ENCODE measurements at places on chromosomes 7 and 10.

DNA sequence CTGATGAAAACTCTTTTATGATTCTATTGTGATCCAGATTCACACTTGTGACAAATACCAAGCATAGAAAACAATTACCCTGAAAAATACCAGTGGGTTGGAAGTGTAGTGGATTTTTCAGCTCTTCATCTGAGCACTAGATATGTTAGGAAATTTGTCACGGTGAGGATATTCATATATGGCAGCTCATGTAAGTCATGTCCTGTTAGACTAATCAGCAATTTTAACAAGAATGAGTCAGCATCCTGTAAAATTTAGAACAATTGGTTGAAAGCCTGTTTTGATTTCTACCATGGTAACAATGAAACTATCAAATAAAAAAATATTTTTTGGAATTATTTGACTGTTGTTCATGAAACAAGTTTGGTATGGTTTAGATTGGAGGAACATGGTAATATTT lies 334.3 kb downstream of the CACNA2D1 start:
- DNase-seq: no peak

DNA sequence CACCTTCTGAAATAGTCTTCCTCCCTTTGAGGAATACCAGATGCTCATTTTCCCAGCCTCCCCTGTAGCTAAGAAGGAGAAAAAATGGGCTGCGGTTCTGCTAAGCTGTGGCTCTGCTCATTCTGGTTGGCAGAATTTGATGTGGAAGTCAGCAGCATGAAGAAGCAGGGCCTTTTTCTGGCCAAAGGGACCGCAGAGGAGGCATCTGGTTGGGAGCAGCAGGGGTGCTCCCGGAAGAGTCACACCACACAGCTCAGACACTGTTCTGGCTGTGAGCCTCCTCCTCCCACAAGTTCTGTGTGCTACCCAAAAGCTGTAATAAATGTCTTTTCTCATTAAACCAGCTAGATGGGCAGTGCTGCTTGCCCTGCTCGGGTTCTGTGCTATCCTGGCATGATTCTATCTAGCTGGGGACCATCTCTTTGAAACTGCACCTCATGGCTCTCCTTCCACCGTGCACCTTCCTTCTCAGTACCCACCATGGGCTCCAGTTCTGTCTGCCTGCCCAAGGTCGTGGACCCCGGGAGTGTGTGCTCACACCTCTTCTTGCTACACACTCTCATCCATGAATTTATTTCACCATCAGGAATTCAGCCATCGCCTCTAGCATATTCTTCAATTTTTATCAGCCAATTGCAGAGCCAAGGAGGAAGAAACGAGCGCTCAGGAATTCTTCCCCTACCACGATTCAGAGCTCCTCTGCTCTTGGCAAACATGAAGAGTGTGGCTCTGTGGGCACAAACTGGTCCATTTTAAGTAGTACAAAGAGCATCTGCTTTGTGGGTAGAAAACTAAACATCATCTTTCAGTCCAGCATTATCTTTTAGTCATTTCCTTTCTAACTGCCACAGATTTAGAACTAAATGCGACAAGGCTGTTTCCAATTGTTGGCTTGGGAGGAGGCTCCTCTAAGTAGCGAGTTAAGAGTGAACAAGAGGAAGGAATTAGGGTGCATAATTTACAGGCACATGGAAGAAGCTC lies 76.9 kb downstream of the FAM171A1 start:
- no peak for DNase-seq

- no peak for DNase-seq
Observed at GRCh38 chr10:80144067-80144695, 11.7 kb downstream of the PLAC9 start.

DNA sequence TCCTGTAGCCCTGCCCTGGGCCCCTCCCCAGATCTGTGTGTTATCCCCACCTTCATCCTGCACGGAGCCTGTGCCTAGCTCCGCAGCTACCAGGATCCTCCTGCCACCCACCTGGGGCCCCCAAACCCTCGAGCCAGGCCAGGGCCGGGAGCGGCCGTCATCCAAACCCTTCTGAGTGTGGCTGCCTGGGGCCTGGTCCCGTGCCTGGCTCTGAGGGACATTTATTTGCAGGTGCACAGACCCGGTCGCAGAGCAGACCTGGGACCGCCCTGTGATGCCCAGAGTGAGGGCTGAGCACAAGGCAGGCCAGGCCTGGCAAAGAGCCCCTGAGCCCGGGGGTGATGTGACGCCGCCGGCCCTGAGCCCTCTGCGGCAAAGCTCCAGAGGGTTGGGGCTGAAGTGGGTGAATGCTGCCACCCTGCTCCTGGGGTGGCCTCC lies 27.4 kb upstream of the INPP5A start:
- DNase-seq: no peak

DNA sequence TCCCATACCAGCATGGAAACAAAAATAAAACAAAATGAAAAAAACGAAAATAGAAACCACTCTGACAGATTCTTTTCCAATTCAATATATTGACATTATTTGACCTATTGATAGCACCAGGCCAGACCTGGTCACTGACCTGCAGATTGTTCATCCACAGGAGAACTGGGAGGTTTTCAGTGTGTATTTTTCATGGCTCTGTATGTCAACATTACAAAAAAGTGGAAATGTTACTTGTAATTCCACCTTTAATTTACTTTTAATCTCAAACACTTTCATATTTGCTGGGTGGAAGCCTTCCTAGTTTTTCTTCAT lies 2.9 kb downstream of the HKDC1 start:
- DNase-seq: no peak

DNA sequence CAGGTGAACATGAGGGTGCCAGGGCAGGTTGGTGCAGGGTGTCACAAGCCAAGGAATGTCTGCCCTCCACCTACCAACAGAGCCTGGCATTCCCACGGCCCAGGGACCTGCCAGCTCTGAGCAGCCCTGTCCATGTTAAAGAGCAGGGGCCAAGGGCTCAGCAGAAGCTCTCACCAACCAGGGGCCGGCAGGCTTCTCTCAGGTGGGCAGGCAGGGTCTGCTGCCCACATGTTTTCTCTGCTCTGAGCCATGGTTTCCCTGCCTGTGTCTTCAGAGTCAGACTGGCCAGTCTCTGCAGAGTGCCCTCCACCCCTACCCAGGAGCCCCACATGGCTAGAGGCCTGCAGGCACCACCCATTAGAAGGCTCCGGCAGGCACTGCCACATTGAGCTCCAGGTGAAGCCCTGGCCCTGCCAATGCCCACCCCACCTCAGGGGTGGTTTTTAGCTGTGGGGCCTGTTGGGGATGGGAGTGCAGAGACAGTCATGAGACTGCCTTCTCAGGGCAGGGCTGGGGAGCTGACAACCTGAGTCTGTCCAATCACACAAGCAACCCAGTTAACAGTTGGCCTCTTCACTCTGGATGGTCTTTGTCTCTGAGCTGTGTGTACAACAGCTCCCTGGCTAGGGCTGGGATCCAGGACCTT lies 135.9 kb downstream of the ARHGAP22 start:
- no peak for DNase-seq

- DNase-seq: no peak
Observed at GRCh38 chr10:84293574-84294016, 34.8 kb upstream of the CCSER2 start.

DNA sequence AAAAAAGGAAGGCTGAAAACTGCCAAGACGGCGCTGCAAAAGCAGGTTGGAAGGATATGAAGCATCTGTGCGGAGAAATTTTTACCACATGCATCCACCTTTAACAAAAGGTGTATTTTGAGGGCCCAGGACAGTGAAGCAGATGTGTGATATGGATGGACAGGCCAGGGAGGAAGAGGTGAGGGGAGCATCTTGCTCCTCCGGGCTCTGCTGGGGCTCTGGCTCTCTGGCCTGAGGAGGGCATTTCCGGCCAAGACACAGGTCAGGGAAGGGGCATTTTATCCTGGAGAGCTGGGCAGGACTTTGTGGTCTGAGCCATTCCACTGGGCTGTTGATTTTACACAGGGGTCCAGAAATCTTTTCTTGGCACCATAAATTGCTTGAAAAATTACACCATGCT lies 175.1 kb downstream of the ZMYND11 start:
- no peak for DNase-seq

DNA sequence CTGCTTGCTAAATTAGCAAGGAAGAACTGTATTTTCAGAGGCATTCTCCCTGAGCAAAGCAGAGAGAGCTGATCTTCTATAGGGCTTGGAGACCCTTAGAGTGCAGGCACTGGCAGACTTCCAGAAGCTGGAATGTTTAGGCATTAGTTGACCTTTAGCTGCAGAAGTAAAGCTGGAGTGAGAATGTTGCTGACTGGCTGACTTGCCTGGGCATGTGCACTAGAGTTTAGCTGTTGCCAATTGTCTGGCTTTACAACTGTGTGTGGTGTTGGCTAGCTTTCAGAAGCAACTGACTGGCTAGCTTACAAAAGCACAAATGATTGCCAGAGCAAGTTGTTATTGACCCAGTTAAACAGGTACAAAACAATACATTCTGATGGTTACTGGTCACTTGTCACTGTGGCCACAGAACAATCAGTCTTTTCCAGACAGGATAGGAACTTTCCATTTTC lies 25.1 kb downstream of the FAM13C start:
- DNase-seq: no peak

- no peak for DNase-seq
Observed at GRCh38 chr7:144386741-144387140, 16.8 kb downstream of the NOBOX start.

GRCh38 chr10:4941540-4942330 lies 21.5 kb upstream of the AKR1C1 start:
- DNase-seq: no peak

DNA sequence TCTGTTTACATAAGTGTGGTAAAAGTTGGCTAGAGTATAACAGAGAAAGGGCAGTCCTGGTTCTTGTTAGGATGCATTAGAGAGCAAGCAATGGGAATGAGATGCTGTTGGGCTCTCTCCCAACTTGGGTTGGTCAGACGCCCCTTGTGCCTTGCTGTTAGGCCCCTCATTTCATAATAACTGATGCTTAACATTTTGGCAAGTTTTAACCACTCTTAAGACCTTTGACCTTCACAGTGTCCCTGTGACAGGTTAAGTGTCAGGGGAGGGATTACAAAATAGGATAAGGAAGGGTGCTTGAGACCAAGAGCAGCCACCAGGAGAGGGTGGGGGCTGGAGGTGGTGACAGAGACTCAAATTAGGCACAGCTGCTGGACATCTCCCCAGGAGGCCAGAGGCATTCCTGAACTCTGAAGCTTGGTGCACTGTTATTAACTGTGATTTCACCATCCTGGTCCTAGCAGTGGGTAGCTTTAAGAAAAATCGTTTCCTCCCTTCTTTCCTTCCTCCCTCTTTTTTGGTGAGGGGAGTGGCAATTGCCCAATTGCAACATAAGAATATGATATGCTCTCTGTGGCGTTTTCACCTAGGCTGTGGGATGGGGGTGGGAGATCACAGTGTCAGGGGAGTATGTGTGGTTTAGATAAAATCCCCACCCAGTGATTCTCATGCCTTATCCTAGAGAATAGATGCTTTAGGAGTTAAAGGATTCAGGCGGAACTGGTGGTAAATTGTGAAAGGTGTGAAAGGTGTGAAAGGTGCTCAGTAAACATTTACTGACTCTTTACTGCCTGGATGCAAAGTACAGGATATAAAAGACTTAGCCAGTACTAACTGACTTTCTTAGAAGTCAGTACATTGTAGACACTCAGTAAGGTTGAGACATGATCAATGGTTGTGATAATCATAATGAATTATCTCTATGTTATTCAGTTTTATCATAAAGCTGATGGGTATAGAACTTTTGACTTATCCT lies 270.5 kb downstream of the BICC1 start:
- DNase-seq: no peak

GRCh38 chr7:123749537-123749857 lies 694 bp upstream of the WASL start:
- no peak for DNase-seq

DNA sequence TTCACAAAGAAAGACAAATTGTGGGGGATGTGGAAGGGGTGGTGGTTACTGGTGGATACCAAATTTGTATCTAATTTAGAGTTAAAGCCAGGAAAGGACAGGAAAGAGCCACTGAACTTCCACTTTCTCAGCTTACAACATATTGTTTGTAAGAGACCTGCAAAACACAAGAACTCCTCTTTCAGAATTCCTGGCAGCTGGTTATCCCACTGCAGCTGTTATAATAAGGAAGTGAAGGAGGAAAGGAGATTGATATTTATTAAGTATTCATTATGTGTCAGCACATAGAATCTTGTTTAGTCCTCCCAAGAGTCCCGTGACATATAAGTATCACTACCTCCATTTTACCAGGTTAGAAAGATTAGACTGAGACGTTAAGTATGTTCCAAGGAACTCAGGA lies 481.7 kb downstream of the PHTF2 start:
- no peak for DNase-seq

DNA sequence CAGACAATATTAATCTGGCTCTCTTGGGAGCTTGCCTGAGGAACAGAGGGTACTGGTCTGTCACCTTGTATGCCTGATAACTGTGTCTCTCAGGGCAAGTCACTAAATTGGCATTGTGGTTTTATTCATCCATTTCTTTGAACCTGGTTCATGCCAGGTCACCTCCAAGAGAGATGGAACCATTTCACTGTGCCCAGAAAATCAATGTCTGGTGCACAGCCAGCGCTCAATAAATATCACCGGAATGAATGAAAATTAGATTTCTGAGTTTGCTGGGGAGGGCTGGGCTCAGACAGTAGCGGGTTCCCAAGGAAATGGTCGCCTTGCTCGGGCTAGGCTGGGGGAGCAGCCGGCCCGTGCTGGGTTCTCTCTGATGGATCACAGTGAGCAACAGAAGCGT lies 64.1 kb upstream of the BAIAP2L1 start:
- DNase-seq: no peak

GRCh38 chr7:90579181-90579688 lies 16.9 kb upstream of the CDK14 start:
- DNase-seq: no peak

DNA sequence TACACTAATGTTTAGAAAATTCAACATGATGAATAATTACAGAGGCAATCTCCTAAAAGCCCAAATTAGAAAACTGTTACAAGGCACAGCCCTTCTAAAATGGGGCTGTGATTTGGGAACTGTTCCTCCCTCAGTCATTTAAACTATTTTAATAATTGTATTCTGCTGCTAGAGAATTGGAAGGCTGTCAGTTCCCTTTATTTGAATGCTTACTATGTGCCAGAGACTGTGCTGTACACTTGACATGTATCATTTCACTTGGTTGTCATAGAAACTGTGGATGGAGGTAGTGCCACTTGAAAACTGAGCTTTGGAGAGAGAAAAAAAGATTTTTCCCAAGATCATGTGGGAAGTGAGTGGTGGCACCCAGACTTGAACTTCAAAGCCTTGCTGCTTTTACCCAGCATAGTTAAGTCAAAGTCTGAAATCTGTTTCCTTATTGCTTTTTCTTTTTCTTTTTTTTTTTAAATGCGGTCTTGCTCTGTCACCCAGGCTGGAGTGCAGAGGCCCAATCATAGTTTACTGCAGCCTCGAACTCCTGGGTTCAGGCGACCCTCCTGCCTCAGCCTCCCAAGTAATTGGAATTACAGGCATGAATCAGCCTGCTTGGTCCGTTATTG lies 23.6 kb downstream of the UBE2D1 start:
- no peak for DNase-seq

DNA sequence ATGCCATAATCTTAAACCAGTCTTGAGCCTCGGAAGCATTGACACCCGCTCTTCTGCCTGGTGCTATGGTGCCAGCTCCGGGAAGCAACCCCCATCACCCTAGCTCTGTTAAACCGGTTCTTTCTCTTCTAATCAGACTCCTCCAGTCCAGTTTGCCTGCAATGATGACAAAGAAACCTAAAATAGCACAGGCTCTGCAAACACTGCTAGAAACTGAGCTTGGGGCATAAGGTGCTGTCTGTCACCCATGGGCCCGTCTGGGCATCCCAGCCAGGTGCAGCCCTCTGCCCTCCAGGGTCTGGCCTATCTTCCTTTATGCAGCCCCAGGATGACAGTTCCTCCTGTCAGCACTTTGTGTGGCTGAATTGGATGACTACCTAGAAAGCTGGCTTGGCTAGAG lies 14.2 kb upstream of the CAMK2G start:
- DNase-seq: no peak
